Esophagus mucosa (tissue), 1 donor: ENCODE measurements at places on chromosomes 5 and 9. TPM values are rescaled to one million over a fixed set of nuclear protein-coding genes. Genes with fewer than 3 reads are reported as not detected.
A peak's percentile ranks its signal among the peaks of the same experiment; 100 is the strongest.

RMRP gene
- 5,550 TPM for total RNA-seq

GRCh38 chr5:6598351-6598900 lies 34.4 kb downstream of the NSUN2 start:
- no peak for ATAC-seq

- peak; percentile 47 for ATAC-seq
Observed at GRCh38 chr9:134863941-134864820, 16.4 kb upstream of the FCN2 start.

DNA sequence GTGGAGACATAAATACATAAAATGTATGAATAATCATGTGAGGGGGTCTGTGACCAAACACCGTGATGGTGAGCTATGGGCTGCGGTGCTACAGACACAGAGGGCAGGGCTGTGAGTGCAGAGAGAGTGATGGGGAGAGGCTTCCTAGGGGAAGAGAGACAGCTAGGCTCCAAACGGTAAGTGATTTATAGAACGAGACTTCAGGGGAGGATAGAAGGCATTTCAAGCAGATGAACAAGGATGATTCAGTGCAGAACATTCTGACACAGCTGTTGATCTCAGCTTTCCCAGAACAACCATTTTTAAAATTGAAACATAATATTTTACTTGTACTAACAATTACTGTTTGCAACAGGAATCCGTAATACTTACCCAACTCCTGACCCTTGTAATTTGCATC lies 100.7 kb downstream of the GAS1 start:
- no peak for ATAC-seq

- no peak for ATAC-seq
Observed at GRCh38 chr5:36653044-36653705, 46.8 kb downstream of the SLC1A3 start.

DNA sequence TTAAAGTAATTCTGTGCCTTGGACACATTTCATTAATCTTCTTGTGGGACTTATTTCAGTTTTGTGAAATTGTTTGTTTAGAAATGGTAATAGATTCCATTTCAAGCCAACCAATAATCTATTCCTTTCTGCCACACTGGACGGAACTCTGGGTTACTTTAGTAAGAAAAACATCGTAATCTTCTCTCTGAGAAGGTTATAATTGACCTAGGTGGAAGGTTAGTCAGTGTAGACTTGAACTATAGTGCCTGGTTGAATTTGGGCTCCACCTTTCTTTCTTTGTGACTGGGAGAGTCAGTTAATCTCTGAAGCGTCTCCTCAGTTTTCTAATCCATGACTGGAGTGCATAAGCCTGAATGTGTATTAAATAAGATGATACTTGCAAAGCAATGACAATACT lies 89.7 kb upstream of the PRLR start:
- ATAC-seq = peak; percentile 30

DNA sequence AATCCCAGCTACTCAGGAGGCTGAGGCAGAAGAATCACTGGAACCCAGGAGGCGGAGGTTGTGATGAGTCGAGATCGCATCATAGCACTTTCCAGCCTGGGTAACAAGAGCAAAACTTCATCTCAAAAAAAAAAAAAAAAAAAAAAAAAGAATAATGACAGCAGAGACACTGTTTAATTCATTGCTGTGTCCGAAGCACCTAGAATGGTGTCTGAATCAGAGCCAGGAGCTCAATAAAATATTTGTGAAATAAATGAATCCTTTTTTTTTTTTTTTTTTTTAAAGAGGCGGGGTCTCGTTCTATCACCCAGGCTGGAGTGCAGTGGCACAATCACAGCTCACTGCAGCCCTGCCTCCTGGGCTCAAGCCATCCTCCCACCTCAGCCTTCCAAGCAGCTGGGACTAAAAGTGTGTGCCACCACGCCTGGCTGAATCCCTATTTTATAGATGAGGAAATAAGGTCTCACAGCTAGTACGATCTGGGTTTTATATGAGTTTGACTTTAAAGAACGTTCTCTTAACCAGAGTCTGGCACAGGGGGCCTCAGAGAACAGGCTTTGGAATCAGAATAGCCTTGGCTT lies 47.8 kb downstream of the THOC3 start:
- ATAC-seq = no peak
